NCI-H2081 (cell line): ENCODE measurements at places on chromosomes 7 and 10.

- no peak for DNase-seq
Observed at GRCh38 chr7:148584154-148584827, 6.3 kb upstream of the C7orf33 start.

GRCh38 chr7:27141137-27141922 is 2.2 kb downstream of the HOXA5 start:
- no peak for DNase-seq

DNA sequence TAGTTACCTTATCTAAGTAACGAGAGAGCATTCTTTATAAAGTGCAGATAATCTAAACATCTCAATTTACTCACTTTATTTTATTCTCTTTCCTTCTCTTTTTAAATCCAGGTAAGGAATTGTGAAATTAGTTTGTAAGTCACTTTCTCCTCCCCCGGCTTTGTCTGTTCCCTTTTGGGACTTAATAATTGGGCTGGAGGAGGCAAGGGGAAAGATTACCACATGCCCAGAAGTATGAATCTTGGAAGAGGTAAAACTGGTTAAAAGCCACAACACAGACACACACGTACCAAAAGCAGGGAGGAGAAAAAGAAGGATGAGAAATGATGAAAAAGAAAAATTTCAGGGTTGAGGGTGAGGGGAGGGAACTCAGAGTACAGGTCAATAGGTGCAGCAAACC is 63.3 kb upstream of the LRRC17 start:
- no peak for DNase-seq

DNA sequence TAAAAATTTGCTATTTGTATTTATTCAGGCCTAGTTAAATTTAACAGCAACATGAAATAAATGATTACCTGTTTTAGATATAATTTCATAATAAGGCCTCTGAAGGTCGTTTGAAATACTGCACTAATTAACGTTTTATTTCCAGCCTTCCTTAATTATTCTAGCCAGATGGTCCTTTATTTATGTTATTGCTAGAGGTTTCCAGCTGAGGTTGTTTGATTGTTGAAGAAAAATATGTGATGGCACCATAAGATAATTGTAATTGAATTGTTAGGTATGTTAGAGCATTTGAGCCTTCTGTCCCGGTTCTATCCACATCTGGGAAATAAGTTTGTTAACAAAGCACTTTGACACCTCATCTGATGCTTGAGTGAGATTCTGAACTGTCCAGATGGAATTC is 556.1 kb downstream of the ATRNL1 start:
- DNase-seq = peak; percentile 0

DNA sequence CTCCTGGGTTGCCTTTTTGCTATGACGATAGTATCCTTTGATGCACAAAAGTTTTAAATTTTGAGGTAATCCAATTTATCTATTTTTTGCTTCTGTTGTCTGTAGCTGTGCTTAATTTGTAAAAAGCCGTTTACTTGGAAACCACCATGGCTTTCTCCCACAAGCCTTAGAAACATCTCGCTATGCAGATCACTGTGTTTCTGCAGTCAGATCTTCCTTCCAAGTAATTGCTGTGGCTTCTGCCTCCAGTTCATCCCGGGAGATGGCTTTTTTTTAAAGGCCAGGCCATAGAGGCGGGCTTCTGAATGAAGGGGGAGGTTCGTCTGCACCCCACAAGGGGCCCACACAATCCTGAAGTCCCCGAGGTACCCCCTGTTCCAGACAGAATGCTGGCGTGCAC is 48.3 kb upstream of the OCM2 start:
- no peak for DNase-seq

DNA sequence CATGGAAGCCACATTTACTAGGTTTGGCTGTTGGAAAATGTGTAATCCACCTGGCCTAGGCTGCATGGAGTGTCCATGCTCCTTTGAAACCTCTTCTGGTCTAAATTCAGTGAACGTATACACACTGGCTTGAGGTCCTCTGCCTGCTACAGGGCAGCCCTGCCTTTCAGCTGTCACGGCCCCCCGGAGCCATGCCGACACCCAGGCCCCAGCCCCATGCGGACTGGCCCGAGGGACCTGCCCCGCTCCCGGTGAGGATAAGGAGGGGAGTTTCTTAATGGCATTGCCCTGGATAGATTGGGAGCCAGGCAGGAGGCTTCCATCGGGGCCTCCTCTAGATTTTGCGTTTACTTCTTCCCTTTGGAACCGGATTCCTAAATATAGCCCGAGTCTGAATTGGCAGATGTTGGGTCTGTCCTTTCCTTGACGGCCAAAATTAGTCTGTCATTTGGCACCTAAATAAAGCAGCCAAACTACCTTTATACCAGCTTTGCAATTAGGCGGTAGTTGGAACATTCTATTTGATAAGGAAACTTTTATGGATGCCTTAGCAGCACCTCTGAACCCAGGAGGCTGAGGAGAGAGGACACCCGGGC is 72.1 kb upstream of the SH2B2 start:
- DNase-seq = no peak

- DNase-seq = no peak
Observed at GRCh38 chr7:135713836-135714470, 14.0 kb downstream of the SLC13A4 start.

DNA sequence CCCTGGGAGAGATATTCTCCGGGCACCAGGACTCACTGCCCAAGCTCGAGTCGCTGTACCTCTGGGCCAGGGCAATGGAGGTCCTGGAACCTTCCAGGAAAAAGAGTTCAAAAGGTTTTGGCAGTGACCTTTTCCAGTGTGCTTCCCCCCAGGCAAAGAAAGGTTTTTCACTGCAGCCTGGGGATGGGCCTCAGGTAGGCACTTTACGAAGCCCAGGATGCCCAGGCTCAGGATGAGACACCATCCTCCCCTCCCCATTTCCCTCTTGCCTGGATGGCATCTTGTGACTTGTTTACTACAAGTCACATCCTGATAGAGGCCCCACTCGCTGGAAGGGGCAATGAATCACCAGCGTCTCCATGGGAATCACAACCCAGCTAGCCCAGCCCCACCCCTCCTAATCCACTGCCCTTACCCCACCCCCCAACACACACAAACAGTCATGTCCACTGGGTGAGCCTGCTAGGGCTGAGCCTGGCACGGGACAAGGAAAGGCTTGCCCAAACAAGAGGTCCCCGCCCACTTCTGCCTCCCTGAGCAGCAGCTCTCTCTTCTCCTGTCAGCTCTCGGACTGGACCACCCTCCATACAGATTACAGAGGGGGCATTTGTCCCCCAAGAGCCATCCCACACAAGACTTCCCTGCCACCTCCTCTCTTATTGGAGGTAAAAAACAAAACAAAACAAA is 93.8 kb upstream of the SMNDC1 start:
- DNase-seq = no peak

GRCh38 chr10:76082232-76082631 is 650.8 kb downstream of the LRMDA start:
- no peak for DNase-seq

GRCh38 chr10:104325436-104326435 is 12.5 kb downstream of the ITPRIP start:
- no peak for DNase-seq

DNA sequence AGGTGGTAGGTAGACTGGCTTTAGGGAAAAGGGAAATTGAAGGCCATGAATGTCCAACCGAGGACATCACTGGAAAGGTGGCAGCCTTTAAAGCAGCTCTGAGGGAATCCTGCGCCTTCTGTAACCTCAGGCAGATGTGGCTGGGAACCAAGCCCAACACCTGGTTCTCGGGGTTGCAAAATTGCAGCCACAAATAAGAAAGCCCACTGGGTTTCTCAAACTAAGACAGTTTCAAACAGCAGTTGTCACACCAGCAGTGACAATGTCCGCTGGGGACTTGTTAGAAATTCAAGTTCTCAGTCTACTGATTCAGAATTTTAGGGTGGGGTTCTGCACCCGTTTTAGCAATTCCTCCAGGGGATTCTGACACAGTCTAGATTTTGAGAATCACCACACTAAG is 42.7 kb upstream of the STEAP1B start:
- no peak for DNase-seq

GRCh38 chr7:69199041-69199440 is 399.2 kb upstream of the AUTS2 start:
- no peak for DNase-seq

DNA sequence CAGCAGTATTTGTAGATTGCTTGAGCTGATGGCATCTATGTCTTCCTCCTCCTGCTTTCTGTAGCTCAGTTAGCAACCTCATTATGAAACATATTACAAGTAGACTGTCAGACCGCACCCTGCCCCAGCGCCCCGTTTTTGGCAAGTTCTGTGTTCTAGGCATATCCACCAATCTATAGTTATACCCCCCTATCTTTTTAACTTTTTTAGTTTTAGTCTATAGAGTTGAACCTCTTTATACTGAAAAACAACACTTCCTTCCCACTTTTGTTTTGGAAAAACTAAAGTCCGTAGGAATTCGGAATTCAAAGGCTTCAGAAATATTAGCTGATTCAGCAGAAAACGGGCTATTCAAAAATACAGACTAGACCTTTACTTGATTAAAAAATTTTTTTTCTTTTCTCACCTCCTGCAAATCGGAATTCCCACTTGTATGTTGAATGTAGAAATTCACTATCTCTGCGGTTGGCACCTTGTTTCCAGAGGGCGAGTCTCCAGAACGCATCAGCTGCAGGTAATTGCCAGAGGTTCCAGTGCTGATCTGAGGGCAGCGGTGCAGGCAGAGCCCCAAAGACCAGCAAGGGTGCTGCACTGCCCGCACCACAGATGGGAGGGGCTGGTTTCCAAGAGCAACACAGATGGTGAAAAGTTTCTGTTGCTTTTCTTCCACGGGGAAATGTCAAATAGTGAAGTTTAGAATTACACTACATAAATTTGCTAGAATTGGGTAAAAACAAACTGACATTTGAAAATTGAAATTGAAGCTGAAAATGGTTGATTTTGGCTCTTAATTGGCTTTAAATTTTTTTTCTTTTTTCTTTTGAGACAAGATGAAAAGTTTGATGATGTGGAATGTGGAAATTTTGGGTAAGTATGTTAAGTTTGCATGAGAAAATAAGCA is 2.2 kb upstream of the FZD8 start:
- no peak for DNase-seq
